ENCODE measurements at places on chromosomes 1 and 21.

- peak; percentile 88 for DNase-seq
Observed at GRCh38 chr1:184792450-184792969, 37.9 kb upstream of the EDEM3 start.

GRCh38 chr1:30321246-30321910 lies 402.0 kb downstream of the MATN1 start:
- no peak for DNase-seq

DNA sequence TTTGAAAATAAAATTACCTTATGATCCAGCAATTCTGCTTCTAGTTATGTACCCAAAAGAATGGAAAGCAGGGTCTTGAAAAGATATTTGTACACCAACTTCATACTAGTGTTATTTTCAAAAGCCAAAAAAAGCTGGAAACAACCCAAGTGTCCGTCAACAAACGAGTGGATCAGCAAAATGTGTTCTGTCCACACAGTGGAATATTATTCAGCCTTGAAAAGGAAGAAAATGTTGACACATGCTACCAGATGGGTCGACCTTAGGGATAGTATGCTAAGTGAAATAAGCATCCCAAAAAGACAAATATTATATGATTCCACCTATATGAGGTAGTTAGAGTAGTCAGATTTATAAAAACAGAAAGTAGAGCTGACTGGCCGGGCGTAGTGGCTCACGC lies 65.3 kb downstream of the KAZN start:
- no peak for DNase-seq

GRCh38 chr1:86757272-86757984 lies 53.1 kb downstream of the SH3GLB1 start:
- no peak for DNase-seq

DNA sequence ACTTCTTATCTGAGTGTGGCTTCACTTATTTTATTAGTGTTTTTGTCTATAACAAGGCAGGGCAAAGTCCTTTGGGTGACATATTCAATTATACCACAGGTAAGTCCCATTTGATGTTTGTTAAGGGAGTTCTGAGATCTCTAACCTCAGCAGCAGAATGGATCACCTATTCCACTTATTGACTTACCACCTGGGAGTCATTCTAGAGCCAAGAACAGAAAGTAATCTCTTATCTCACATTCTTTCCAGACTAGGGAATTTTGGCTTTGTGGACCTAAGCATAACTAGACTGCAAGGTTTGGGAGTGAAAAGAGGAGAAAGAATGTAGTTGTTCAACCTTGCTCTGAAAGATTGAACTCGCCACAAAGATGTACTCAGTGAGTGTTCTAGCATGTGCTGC lies 13.2 kb downstream of the FNDC7 start:
- DNase-seq, result no peak

DNA sequence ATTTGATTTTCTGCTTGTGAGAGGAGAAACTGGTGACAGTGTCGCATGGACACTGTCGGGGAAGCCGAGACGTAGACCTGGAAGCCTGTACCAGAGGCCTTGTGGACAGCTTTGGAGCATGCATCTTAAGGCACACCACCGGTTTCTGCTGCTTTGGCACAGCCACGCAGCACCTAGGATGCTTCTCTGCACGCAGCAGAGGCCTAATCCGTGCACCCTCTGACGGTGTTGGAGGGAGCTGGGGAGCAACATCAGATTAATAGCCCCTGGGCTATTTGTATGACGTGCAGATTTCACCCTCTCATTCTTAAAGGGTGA lies 30.3 kb downstream of the TEX35 start:
- DNase-seq, result no peak

DNA sequence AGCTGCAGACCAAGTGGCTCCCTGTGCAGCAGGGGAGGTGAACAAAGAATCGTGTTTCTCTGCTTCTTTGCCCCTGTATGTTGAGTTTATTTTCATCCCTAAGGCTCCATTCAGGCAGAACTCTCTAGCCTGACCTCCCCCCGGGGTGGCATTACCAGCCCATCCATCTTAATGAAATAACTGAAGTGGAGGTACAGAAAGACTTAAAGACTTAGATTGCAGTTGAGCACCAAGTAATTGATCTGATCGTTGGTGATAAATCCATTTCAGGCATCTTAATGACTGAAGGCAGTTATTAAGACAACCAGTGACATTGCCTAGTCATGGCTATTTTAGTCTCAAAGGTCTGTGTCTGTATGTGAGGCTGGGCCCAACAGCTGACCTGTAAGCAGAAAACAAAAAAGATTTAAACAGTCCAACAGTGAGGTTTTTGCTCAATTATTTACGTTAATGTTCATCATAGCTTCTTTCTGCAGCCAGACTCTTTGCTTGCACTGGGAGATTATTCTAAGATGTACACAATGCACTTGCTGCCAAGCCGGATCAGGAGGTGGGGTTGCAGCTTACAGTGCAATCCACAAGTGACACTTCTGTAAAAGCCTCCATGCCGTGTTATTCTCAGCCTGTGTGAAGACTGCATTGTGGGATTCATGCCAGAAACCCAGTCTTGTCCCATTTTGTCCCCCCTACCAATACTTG lies 363.0 kb upstream of the DUSP10 start:
- no peak for DNase-seq

DNA sequence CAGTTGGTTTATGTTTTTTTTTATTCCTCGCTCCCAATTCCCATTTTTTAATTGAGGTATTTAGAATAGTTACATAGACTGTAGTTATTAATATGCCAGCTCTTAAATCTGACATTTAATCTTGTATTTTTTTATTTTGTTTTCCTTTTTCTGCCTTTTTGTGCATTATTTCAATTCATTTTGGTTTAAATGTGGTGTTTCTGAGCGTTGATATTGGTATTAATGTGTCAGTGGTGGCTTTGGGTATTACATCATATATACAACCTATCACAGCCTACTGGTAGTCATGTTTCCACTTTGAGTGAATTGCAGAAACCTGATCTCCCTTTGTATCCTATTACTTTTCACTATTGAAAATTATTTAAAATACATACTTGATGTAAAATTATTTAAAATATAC lies 1027.3 kb downstream of the KCNT2 start:
- DNase-seq, result no peak

GRCh38 chr1:175725684-175726083 lies 17.7 kb downstream of the TNR start:
- peak; percentile 51 for DNase-seq

GRCh38 chr1:115854005-115854404 lies 13.1 kb upstream of the NHLH2 start:
- DNase-seq, result no peak

DNA sequence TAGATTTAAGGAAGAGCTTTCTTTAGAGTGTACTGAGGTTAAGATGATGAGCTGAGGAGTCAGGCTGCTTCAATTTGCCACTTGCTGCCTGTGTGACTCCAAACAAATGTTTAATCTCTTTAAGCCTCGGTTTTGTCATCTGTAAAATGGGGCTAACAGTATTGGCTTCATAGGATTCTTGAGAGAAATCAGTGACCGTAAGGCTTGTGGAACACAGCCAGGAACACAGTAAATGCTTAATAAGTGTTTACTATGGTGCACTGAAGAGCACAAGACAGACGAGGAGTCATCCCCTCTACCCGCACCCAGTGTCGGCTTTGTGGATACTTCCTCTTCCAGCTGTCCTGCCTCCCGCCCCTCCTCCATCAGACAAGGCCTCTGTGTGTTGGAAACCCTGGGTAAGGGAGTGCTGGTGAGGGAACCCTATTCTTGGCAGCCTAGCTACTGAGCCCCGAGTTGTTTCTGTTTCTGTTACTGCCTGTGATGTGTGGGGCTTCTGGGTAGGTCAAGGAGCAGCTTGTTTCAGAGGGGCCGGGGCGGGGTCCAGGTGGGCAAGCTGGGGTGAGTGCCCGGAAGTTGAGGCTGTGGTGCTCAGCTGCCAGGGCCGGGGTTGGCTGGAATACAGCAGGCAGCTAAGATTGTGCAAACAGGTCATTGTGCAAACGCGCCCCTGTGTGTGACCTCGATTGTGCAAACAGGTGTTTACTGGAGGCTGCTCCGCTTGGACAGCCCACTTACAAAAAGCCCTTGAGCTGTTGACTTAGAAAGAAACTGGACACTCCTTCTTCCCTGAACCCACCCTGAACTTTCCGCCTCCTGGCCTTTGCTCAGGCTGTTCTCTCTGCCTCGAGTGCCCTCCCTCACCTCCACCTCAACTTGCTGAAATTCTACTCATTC lies 4.0 kb upstream of the CSF3R start:
- DNase-seq, result peak; percentile 69

GRCh38 chr1:187070076-187070475 lies 241.3 kb downstream of the PLA2G4A start:
- no peak for DNase-seq

- DNase-seq, result no peak
Observed at GRCh38 chr1:20883766-20884165, 96.7 kb upstream of the HP1BP3 start.

- no peak for DNase-seq
Observed at GRCh38 chr1:116448785-116449385, 75.8 kb downstream of the ATP1A1 start.

- DNase-seq, result no peak
Observed at GRCh38 chr21:26946744-26947446, 20.0 kb downstream of the ADAMTS5 start.
